Uterine smooth muscle cell (primary cell): ENCODE measurements at places on chromosomes 6 and 20. TPM values are rescaled to one million over a fixed set of nuclear protein-coding genes. Genes with fewer than 3 reads are reported as not detected.

Gene CUTA
- 109 and 129 TPM in 2 replicates for total RNA-seq

Gene DDX39B
- 355 and 485 TPM in 2 replicates for total RNA-seq

Gene NOX3
- not detected in 2 replicates for total RNA-seq

Gene NKAIN4
- total RNA-seq = not detected in 2 replicates

Gene NTSR1
- 2.0 and 3.1 TPM in 2 replicates for total RNA-seq

Gene MUC21
- not detected in 2 replicates for total RNA-seq

Gene STX7
- 46.9 and 57.2 TPM in 2 replicates for total RNA-seq

Gene KCNQ2
- total RNA-seq = not detected in 2 replicates

Gene RPL7L1
- total RNA-seq = 116 and 145 TPM in 2 replicates

Gene C6orf52
- 1.00 and 1.5 TPM in 2 replicates for total RNA-seq

Gene HDGFL1
- not detected in 2 replicates for total RNA-seq

Gene DEF6
- total RNA-seq = 0.87 and 0.89 TPM in 2 replicates

Gene MACROD2
- 0.66 and 3.6 TPM in 2 replicates for total RNA-seq

Gene LRRN4
- total RNA-seq = not detected in 2 replicates

Gene CALHM4
- total RNA-seq = not detected in 2 replicates

Gene ALDH8A1
- not detected in 2 replicates for total RNA-seq

Gene BMP2
- 5.0 and 13.5 TPM in 2 replicates for total RNA-seq

Gene MAN1A1
- 90.0 and 131 TPM in 2 replicates for total RNA-seq

Gene ELMO2
- total RNA-seq = 34.4 and 36.7 TPM in 2 replicates

Gene SAMD10
- total RNA-seq = 0.87 and 1.00 TPM in 2 replicates

Gene IL17F
- total RNA-seq = not detected in 2 replicates

Gene COL9A1
- total RNA-seq = not detected in 2 replicates

Gene RBM24
- total RNA-seq = 7.0 and 7.6 TPM in 2 replicates

Gene GPR6
- total RNA-seq = not detected in 2 replicates

Gene OR2H2
- not detected in 2 replicates for total RNA-seq

Gene CST7
- total RNA-seq = 0.37 TPM in 1 of 2 replicates, not detected in the other

Gene NR2E1
- not detected in 2 replicates for total RNA-seq

Gene PLCG1
- 66.5 and 81.2 TPM in 2 replicates for total RNA-seq
